ENCODE measurements at places on chromosomes 1 and 21.

GRCh38 chr1:79603843-79604242 is 597.3 kb upstream of the ADGRL4 start:
- DNase-seq, result no peak

DNA sequence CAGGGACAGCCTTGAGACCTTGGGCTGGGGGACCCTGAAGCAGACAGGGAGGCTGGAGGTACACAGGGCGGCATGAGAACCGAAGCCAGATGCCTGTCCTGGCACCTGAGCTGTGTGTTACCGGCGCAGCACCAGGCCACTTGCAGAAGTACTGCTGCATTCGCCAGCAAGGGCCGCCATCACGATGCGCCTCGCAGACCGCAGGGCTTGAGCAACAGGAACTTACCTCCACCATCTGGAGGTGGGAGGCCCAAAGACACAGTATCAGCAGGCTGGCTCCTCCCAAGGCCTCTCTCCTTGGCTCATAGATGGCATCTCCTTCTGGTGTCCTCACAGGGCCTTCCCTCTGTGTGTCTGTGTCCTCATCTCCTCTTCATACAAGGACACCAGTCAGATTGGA is 90.1 kb downstream of the PRDM16 start:
- no peak for DNase-seq

DNA sequence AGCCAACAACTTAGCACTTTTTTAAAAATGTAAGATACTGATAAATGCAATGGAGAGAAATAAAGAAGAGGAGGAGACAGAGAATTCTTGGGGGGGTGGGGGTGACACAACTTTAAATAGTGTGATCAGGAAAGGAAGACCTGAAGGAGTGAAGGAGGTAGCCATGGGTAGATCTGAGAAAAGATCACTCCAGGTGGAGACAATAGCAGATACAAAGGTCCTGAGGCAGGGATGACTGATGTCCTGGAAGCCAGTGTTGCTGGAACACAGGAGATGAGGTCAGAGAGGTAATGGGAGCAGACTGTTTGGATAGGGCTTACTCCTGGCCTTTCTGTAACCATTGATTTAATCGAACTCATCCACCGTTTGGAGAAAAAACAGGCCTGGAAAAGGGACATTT is 24.6 kb upstream of the TRABD2B start:
- DNase-seq, result no peak

DNA sequence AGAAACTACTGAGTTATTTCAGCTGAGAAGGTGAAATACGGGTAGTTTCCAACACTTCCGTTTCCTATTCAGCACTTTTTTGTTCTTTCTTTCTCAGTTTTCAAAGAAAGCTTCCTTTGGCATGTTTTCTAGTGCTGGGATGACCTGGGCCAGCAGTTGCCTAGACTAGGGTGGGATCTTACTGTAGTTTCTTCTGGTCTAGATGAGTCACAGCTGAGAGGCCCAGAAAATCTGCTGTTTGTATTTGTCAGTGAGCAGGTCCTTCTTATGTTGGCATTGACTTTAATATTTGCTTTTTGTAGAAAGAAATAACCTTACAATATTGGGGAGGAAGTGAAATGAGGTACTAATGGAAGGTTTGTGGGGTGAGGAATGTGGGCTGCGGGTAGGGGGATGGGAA is 22.2 kb downstream of the C1orf21 start:
- DNase-seq, result no peak

DNA sequence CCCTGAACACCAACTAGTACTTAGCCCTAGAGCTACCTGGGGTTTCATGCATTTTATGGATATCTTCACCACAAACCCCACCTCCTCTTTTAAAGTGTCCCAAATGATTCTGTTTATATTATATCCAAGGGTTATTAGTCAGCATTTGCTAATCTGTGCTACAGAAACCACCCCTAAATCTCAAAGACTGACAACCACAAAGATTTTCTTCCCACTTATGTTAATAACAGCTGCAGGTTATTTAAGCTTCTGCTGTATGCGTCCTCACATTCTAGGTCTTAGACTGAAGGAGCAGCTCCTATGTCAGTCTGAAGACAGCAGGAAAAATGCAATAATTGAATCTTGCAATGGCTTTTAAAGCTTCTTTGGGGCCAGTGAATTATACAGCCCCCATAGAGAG is 11.2 kb upstream of the PHC2 start:
- no peak for DNase-seq

DNA sequence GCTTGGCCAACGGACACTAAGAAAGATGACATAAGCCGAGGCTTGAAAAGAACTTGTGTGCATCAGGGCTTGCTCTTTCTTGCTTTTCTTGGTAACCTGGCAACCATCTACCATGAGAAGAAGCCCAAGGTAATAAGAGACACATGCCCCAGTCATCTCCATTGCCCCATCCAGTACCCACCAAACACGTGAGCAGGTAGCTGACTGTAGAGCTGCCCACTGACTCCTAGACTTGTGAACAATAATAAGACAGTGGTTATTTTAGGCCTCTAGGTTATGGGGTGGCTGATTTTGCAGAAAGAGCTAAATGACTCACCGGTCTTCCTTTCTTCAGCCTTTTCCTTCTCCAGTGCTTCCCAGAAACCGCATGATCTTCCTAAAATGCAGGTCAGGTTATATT is 105.0 kb upstream of the JUN start:
- DNase-seq, result no peak

- no peak for DNase-seq
Measured at GRCh38 chr1:23646091-23646490, 45.5 kb upstream of the RPL11 start.

GRCh38 chr1:38018864-38019343 is 6.4 kb downstream of the UTP11 start:
- DNase-seq, result no peak

DNA sequence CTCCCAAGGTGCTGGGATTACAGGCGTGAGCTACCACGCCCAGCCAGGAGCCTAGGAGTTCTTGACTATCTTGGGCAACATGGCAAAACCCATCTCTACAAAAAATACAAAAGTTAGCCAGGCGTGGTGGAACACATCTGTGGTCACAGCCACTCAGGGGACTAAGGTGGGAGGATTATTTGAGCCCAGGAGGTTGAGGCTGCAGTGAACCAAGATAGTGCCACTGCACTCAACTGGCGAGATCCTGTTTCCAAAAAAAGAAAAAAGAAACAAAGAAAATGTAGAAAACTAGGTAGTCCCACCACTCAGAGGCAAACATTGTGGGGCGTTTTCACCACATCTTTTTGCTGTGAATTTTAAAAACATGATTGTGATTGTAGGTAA is 141.3 kb downstream of the ZZZ3 start:
- DNase-seq, result no peak

- no peak for DNase-seq
Measured at GRCh38 chr1:219333626-219334025, 159.9 kb downstream of the LYPLAL1 start.

DNA sequence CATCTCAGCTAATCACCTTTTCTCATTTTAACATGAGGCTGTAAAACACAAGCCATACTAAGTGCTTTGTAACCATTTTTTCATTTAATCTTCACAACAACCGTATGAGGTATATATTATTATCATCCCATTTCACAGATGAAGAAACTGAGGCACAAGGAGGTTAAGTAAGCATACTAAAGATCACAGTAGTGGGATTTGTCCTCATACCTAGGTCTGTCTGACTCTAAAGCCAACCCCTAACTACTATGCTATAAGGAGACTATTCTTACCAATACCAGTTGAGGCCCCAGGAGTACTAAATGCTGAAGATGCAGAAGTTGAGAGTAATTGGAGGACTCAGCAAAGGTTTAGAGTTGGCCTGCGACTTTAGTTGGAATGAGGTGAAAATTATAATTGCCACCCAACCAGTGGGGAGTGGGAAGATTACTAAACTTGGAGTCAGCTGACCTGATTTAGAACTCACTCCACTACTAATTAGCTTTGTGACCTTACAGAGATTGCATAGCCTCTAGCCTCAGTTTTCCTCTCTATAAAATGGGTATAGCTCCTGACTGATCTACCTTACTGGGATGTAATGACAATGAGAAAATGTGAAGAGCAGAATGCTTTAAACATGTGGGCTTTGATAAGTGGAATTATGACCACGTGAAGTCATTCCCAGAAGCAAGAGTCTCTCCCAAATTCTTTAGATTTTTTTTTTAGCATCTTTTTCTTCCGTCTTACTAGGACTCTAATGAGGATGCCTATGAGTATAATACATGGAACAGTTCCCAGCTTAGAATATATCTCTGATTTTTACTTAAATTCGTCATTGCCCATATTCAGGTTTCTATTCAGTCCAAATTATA is 85.8 kb upstream of the IPO9 start:
- no peak for DNase-seq

- DNase-seq, result no peak
Measured at GRCh38 chr1:62988867-62989266, 204.9 kb downstream of the ATG4C start.

GRCh38 chr1:240258910-240259309 is 167.2 kb downstream of the FMN2 start:
- DNase-seq, result no peak

DNA sequence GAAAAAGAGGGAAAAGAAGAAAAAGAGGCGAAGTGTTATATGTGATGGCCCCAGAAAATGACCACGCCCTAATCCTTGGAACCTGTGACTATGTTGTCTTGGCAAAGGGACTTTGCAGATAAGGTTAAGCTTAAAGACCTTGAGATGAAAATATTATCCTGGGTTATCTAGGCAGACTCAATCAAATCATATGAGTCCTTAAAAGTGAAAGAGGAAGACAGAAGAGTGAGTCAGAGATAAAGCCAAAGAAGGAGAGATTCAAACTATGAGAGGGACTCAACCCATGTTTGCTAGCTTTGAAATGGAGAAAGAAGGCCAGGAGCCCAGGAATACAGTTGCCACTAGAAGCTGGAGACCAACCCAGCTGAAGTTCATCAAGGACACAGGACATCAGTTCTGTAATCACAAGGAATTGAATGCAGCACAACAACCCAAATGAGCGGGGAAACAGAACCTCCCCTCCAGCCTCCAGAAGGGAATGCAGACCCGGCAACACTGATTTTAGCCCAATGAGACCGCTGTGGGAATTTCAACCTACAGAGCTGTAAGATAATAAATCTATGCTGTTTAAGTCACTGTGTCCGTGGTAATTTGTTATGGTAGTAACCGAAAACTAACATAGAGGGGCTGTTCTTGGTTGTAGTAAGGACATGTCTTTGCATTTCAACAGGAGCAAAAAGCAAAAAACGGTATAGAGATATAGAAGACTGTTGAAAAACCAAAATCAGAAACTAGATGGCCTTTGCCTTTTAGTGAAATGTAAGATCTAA is 4.2 kb upstream of the RGS8 start:
- DNase-seq, result no peak

GRCh38 chr1:39294531-39294930 is 90.0 kb downstream of the MACF1 start:
- no peak for DNase-seq

DNA sequence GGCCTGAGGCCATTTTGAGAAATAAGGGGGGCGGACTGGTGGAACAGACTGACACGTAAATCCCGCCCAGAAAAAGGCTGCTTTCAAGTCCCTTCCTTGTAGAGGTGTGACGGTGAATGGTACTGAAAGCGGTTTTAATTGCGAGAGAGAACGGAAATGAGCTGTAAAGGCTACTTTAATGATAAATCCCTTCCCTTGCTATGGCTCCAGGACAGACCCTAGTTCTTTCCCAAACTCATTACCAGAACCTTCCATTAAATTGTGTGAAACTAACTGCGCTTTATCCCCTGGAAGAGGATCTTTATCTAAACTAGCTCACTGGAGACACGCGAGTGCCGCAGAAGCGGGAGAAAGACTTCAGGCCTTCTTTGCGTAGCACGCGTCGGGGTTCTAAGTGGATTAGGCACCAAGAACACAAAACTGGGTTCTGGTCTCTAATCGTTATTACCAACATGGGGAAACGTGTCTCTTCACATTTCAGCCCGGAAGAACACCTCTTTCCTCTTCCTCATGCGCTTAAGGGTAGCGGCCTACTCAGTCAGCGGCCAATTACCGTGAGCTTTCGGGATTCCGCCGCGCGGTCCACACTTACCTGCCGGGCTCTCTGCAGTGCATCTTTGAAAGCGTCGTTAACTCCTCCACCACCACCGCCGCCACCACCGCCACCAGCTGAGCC is 441 bp downstream of the FUBP1 start:
- no peak for DNase-seq

GRCh38 chr1:197837911-197838310 is 62.6 kb upstream of the DENND1B start:
- DNase-seq, result no peak

GRCh38 chr1:13682444-13682843 is 17.5 kb upstream of the PRDM2 start:
- no peak for DNase-seq

DNA sequence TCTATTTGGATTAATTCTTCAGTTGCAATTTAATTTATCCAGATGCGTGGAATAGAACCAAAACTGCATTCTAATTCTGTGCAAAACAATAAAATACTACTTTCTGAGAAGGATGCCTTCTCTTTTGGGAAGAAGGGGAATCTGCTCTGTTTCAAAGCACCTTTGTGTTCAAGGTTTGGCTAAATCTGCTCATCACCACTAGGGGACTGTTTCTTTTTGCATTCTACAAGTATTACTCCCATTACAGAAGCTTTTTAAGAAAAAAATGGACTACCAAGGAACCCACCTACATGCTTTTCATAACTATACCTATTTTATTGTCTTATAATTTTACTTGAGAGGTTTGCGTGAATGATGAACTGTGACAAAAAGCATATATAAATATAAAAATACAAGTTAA is 18.2 kb downstream of the MRPS6 start:
- no peak for DNase-seq

- no peak for DNase-seq
Measured at GRCh38 chr1:22755641-22756040, 45.0 kb downstream of the EPHB2 start.

DNA sequence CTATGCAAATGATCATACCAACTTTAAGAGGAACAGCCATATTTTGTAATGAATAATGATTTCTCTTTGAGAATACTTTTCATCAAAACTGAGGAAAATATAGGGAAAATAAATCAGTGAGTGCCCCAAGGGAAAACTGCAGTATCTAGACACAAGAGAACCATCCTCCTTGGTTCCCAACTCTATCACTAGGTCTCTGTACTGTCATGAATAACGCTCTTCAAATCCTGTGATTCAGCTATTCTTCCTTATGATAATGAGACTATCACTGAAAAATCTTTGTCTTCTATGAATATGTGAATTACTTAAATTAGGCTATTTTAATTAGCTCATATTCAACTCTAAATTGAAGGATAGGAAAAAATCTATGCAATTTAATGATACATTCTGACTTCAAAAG is 2.3 kb downstream of the OR2L5 start:
- DNase-seq, result no peak

GRCh38 chr1:93672477-93673162 is 9.0 kb downstream of the BCAR3 start:
- DNase-seq, result no peak

GRCh38 chr21:41251961-41252642 is 64.5 kb upstream of the FAM3B start:
- DNase-seq, result no peak

DNA sequence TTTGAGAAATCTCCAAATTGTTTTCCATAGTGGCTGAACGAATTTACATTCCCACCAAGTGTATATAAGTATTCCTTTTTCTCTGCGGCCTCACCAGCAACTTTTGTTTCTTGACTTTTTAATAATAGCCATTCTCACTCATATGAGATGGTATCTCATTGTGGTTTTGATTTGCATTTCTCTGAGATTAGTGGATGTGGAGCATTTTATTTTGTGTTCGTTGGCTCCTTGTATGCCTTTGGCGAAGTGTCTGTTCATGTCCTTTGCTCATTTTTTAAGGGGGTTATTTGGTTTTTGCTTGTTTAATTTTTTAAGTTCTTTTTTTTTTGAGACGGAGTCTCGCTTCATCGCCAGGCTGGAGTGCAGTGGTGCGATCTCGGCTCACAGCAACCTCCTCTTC is 45.1 kb upstream of the MPC2 start:
- DNase-seq, result no peak
